ENCODE measurements at places on chromosomes 7 and 10. TPM values are rescaled to one million over a fixed set of nuclear protein-coding genes. Genes with fewer than 3 reads are reported as not detected.
A peak's percentile ranks its signal among the peaks of the same experiment; 100 is the strongest.

DNA sequence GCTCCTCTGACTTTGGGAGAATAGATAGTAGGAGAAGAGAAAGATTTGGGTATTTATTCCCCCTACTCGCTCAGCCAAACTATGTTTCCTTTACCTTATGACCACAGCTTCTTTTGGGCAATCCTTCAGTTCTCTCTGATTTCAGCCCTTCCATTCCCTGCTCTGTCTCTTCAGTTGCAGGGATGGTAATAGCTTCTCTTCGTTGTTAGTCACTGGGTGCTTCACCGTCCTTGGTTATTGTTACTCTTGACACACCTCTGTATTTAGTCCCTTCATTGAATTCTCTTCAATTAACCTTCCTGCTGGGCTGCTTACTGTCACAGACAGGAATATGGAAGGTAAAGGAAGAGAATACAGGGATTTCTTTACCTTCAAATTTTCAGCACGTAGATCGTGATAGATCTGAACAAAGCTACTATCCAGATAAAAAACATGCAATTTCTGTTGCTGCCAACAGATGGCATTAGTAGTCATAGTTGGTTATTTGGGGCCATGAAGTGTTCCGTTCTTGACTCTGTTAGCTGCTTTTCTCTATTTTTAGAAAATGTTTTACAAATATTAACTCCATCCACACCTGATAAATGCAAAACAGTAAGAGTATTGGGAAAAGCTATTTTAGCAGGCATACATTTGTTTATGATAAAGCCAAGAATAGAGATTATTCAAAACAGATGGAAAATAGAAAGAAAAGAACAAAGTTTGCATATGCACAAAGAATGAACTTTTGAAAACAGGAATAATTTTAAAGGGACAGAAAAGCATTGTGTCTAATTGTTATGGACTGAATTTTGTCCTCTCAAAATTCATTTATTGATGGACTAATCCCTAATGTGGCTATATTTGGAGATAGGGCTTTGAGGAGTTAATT, 14.0 kb upstream of the PTTG1IP2 start:
- H3K36me3 ChIP-seq: no peaks in the 10 kb centered on the region
- peak; percentile 33 for DNase-seq

DNA sequence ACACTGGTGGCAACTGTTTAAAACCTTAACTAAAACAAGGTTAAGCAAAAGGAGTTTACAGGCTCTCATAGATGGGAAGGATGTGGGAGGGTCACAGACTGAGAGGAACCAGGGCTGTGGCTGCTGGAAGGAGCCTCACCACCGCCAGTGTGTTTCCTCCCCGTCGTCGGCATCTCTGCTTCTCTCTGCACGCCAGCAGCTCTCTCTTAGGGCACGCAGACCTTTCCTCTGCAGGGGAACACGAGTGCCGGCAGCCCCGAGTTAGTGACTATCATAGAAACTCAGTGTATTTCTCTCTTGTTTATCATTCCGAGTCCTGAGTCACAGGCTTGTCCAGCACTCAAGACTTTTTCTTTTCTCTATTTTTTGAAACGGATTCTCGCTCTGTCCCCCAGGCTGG, 8.1 kb upstream of the SH2D4B start:
- no peak overlapping the region for H3K4me3 ChIP-seq
- no peak overlapping the region for H3K27ac ChIP-seq
- no peaks in the 10 kb centered on the region for H3K36me3 ChIP-seq
- H3K4me1 ChIP-seq: no peaks in the 10 kb centered on the region
- no peaks in the 10 kb centered on the region for H3K27me3 ChIP-seq

GRCh38 chr10:60377955-60378354, 11.7 kb downstream of the ANK3 start:
- no peaks in the 10 kb centered on the region for H3K36me3 ChIP-seq
- no peak overlapping the region for H3K27ac ChIP-seq
- H3K4me1 ChIP-seq: no peaks in the 10 kb centered on the region
- H3K4me3 ChIP-seq: no peak overlapping the region
- no peak for DNase-seq

Gene CALD1
- total RNA-seq: 27.4 TPM

DNA sequence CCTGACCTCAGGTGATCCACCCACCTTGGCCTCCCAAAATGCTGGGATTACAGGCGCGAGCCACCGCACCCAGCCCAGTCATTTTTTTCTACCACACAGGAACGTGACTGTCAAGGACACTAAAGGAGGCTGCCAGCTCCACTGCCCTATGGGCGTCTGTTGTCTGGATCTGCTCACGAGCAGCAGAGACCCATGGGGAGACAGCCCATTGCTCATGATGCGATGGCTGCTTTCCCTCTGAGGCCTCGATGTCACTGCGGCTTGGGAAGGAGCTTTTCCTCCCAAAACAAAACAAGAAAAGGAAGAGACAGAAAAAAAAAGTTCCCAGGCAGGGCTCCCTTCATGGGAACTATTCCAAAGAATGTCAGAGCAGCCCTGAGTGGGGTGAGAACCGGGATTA, 70.5 kb downstream of the DENND2A start:
- DNase-seq: no peak
- no peak overlapping the region for H3K27ac ChIP-seq
- H3K4me3 ChIP-seq: no peak overlapping the region

Gene C10orf62
- not detected for total RNA-seq

DNA sequence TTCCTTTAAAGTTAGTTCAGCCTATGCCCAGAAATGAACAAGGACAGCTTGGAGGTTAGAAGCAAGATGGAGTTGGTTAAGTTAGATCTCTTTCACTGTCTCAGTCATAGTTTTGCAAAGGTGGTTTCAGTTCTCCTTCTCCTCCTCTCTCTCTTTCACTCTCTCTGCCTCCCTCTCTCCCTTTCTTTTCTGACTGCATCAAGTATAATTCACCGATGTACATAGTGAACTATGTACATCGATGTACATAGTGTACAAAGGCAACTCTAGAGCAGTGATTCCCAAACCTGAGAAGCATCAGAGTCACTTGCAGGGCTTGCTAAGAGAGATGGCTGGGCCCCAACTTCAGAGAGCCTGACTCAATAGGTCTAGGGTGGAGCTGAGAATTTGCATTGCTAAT, 1259.7 kb downstream of the TYW1 start:
- DNase-seq: no peak
- H3K36me3 ChIP-seq: no peaks in the 10 kb centered on the region

GRCh38 chr7:128262273-128263028, 21.4 kb downstream of the LEP start:
- H3K4me3 ChIP-seq: no peak overlapping the region
- no peak for DNase-seq
- peaks cover 4% of the 10 kb centered on the region for H3K27me3 ChIP-seq
- no peak overlapping the region for H3K27ac ChIP-seq

Data from colonic mucosa (tissue), 4 donors.